ENCODE measurements at places on chromosomes 2 and 18.

GRCh38 chr2:15756882-15757819, 165.5 kb downstream of the DDX1 start:
- DNase-seq = no peak

GRCh38 chr2:46126571-46126970, 170.6 kb upstream of the EPAS1 start:
- no peak for DNase-seq

DNA sequence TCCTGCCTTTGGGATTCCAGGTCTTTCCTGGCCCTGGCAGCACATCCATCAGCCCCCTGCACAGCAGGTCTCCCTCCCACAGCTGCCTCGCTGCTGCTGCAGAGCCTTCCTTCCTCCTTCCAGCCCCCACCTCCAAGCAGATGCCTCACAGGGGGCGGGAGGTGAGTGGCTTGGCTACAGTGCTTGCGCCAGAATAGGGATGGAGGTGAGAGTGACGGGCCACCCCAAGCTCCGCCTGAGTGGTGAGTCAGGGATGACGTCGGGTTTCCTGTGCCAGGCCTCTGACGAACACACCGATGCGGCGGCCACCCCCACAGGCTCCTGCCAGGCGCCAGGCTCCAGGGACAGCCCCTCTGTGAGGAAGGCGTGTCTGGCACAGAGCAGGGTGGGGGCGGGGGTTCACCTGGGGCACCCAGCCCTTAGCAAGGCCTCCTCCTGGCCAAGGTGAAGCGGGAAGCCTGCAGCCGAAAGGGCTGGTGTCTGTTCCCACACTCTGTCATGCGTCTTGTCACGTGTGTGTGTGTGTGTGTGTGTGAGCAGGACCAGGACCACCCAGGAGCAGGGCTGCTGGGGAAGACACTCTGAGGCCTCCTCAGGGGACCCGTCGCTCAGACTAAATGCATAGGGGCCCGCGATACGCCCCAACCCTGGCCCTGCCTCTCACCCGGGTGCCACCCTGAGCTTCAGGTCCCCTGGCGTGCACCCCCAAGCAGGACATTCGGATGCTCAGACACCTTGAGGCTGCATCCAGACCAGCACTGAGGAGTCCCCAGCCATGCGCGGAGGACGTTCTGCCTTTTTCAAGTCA, 3.4 kb upstream of the DUSP2 start:
- peak; percentile 58 for DNase-seq

DNA sequence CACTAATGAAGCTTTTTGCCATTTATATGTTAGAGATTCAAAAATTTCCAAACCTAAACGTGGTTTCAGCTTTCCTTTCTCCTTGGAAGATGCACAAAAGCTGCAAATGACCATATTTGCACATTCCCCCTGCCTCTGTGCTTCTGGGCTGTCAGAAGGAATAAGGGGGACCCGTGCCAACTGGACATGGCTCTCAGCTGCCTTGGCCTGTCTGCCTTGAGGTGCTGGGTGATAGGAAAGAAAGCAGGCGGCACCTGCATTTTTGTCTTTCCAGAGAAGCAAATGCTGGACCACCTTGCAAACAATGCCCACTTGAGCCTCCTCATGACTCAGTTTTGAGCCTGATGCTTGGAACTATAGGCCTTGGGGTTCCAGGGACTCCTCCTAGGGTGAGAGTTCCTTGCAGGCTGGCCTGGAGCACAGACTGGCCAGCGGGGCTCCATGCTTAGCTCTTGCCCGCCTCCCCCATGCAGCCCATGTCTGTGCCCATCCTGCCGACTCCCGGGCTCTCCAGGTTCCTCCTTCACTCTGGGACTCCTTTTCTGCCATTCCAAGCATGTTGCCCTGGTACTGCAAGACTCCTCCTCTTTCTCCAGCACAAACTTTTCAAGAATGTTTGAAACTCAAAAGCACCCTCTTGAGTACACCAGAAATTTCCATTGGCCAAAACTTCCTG, 109.0 kb upstream of the EPAS1 start:
- no peak for DNase-seq

DNA sequence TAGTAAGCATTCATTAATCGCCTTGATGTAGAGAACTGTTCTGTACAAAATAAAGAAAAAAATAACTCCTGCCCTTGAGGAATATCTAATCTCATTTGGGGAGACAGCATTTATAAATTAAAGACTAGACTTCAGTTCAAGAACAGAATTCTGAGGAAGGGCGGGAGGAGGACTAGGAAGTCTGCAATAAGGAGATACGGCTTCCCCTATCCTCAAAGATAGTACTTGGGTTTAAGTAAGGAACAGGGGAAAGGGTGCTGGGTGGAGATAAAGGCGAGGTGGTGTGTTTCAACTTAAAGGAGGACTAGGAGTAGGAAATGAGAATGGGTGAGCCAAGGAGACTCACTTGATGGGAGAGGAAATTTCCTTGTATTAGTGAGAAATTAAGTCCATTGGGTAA, 121.9 kb upstream of the MSTN start:
- no peak for DNase-seq

GRCh38 chr2:129092956-129093355, 774.3 kb upstream of the HS6ST1 start:
- no peak for DNase-seq

All from glutamatergic neuron (in vitro differentiated cells).